ENCODE measurements at places on chromosomes 16 and 17. TPM values are rescaled to one million over a fixed set of nuclear protein-coding genes. Genes with fewer than 3 reads are reported as not detected.

Gene NOD2
- 0.83 TPM for total RNA-seq

Gene CD79B
- 2.2 TPM for total RNA-seq

Gene EVI2A
- 5.5 TPM for total RNA-seq

Gene RND2
- 0.61 TPM for total RNA-seq

Gene FAHD1
- total RNA-seq = 79.2 TPM

Gene RHBDF1
- 5.0 TPM for total RNA-seq

Gene KRTAP9-2
- not detected for total RNA-seq

DNA sequence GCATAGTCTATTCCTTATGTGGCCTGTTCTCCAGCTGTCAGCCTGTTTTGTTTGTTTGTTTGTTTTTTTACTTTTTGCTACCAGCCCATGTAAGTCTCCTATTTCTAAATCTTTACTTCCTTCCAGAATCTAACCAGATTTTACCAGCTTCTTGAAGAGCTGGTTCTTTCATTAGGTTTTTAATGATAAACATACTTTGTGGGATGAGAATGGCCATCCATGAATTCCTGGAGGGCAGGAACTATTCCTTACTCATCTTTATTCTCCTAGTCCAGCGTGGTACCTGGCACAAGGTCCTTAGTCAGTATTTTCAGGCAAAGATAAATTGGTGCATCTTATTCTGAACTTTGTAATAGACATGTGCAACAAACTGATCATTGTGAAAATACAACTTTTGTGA is 17.3 kb downstream of the RSPRY1 start:
- H3K4me1 ChIP-seq = no peaks in the 10 kb centered on the region
- H3K27me3 ChIP-seq = no peaks in the 10 kb centered on the region
- no peaks in the 10 kb centered on the region for H3K36me3 ChIP-seq
- H3K4me3 ChIP-seq = no peak overlapping the region
- H3K27ac ChIP-seq = no peak overlapping the region

DNA sequence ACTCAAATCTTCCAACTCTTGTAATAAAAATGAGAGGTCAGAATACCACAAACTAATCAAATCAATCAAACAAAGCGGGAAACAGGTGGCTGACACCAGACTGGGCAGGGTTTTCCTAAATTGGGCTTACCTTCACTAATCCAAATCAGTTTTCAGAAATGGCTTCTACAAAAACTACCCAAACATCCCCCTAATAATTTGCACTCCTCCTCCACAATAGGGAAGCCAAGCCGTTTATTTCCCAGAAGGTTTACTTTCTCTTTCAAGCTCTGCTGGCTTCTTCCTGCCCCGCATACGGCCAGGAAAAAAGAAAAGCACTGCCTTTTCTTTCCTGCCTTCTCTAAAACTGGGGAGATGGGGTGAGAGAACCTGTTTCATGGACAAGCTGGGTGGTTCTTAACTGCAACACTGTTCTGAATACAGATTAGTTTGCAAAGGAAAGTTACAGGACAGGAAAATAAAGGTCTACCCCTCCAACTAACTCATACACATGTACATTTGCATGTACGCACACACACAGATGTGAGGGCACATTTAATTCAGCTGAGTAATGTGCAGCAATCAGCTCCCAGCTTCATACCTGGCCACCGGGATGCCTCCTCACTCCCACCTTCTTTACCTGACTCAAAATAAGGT is 9.2 kb downstream of the STAT3 start:
- peak overlapping the region; percentile 12 for H3K4me3 ChIP-seq
- H3K27me3 ChIP-seq = no peaks in the 10 kb centered on the region

- no peaks in the 10 kb centered on the region for H3K4me1 ChIP-seq
- H3K27ac ChIP-seq = no peak overlapping the region
- H3K27me3 ChIP-seq = no peaks in the 10 kb centered on the region
- DNase-seq = peak; percentile 37
- no peaks in the 10 kb centered on the region for H3K36me3 ChIP-seq
These were observed 13.8 kb upstream of the SP2 start for GRCh38 chr17:47882247-47882646.

- H3K4me1 ChIP-seq = no peaks in the 10 kb centered on the region
- H3K27ac ChIP-seq = no peak overlapping the region
- DNase-seq = peak; percentile 81
- H3K4me3 ChIP-seq = no peak overlapping the region
These were observed 196.7 kb upstream of the GSE1 start for GRCh38 chr16:85416228-85417109.

GRCh38 chr17:33896263-33896662 is 358.8 kb upstream of the CCL2 start:
- no peaks in the 10 kb centered on the region for H3K27me3 ChIP-seq
- no peak overlapping the region for H3K4me3 ChIP-seq
- no peaks in the 10 kb centered on the region for H3K36me3 ChIP-seq
- no peak for DNase-seq

GRCh38 chr16:27205423-27206065 is 2.2 kb downstream of the KDM8 start:
- no peaks in the 10 kb centered on the region for H3K27me3 ChIP-seq
- no peak overlapping the region for H3K4me3 ChIP-seq
- H3K27ac ChIP-seq = no peak overlapping the region
- DNase-seq = no peak
- H3K4me1 ChIP-seq = no peaks in the 10 kb centered on the region
- H3K36me3 ChIP-seq = no peaks in the 10 kb centered on the region

GRCh38 chr17:73393381-73393780 is 81.6 kb upstream of the CDC42EP4 start:
- no peak overlapping the region for H3K4me3 ChIP-seq
- no peaks in the 10 kb centered on the region for H3K4me1 ChIP-seq
- no peak overlapping the region for H3K27ac ChIP-seq

DNA sequence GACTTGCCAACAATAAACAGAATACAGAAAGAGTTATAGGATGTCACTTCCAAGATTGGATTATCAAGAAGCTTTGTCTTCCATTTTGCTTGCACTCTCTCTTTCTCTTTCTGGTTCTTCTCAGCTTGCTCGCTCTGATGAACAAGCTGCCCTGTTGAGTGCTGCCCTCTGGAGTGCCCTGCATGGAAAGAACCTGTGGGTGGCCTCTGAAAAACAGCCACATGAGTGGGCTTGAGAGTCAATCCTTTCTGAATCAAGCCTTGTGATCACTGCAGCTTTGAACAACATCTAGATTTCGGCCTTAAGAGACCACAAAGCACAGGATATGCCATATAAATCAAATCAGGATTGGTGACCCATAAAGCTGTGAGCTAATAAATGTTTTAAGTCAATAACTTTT is 185.1 kb downstream of the KIF2B start:
- no peaks in the 10 kb centered on the region for H3K36me3 ChIP-seq
- no peaks in the 10 kb centered on the region for H3K27me3 ChIP-seq
- H3K27ac ChIP-seq = no peak overlapping the region
- H3K4me1 ChIP-seq = no peaks in the 10 kb centered on the region
- no peak for DNase-seq
- no peak overlapping the region for H3K4me3 ChIP-seq

DNA sequence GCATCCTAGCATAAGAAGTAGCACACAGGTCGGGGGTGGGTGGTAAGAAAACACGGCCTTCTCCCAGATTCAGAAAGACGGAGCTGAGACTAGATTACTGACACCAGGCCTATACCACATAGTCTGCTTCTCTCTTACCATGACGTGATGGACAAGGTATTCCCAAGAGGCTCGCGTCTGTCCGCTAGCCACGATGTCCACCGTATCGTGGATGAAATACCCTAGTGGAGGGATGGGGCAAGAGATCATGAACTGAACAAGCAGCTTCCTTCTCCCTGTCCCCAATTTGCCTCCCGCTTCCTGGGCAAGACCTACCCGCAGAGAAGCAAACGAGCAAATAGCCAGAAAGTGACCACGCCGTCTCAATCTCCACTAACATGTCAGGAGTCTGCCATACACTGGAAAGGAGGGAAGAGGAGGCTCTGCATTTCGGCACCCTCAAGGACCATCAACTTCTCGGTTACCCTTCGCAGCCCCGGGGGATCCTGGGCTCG is 820 bp downstream of the TLCD1 start:
- H3K4me3 ChIP-seq = peak overlapping the region; percentile 74
- no peaks in the 10 kb centered on the region for H3K27me3 ChIP-seq
- DNase-seq = no peak
- peaks cover 6% of the 10 kb centered on the region for H3K36me3 ChIP-seq
- H3K4me1 ChIP-seq = no peaks in the 10 kb centered on the region

DNA sequence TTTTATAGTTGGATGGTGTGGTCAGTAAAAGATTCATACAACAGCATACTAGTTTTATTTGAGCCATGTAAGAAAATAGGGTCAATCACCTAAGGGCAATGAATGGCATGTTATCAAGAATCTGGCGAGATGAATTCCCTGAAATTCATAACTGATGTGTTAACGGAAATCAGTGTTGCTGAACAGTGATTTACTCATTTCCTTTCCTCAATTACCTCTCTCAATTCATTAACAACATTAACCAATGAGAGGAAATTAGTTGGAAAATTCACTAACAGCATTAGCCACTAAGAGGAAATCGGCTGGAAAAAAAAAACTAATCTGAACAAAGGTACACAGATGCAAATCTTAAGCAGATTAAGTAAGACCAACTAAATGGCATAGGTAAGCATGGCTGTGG is 6.3 kb downstream of the CMTR2 start:
- H3K27me3 ChIP-seq = no peaks in the 10 kb centered on the region
- no peaks in the 10 kb centered on the region for H3K36me3 ChIP-seq
- H3K27ac ChIP-seq = no peak overlapping the region
- H3K4me1 ChIP-seq = no peaks in the 10 kb centered on the region
- no peak for DNase-seq

DNA sequence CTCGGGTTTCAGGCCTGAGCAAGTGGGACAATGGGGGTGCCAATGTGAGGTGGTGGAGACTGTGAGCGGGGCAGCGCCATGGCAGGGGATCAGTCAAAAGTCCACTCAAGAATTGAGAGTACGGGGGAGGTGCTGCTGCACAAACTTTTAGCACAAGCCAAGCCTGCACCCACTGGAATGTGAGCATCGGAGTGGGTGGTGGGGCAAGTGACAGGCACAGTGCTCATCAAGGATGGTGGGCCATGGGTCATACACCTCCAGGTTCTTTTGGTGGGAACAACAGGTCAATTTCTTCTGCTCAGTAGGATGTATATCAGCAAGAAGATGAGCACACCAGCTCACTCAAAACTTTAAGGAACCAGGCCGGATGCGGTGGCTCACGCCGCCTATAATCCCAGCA is 32.4 kb upstream of the PEMT start:
- H3K4me3 ChIP-seq = no peak overlapping the region
- no peaks in the 10 kb centered on the region for H3K4me1 ChIP-seq
- DNase-seq = no peak
- no peaks in the 10 kb centered on the region for H3K36me3 ChIP-seq
- H3K27me3 ChIP-seq = no peaks in the 10 kb centered on the region

DNA sequence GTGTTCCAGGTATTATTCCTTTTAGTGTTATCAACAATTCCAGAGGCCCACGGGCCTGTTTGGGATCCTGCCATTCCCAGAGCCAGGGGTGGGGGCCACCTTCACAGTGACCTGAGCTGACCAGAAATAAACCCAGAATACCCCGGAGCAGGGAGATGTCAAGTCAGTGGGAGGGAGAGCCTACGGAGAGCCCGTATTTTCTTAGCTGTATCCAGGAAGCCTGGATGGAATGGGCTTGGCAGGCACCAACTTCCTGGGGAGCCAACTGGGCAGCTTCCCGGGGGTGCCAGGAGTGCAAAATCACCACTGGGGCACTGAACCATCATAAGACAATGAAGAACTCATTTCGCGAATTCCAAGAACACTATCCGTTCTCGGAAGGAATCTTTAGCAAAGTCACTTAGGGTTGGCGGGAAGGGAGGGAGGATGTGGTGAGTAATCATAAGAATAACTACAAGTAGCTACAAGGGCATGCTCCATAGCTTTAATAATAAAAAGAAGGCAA is 13.2 kb upstream of the MRTFB start:
- H3K36me3 ChIP-seq = no peaks in the 10 kb centered on the region
- DNase-seq = no peak
- H3K27ac ChIP-seq = no peak overlapping the region
- no peaks in the 10 kb centered on the region for H3K4me1 ChIP-seq

- H3K4me3 ChIP-seq = no peak overlapping the region
- H3K36me3 ChIP-seq = no peaks in the 10 kb centered on the region
- peaks cover 5% of the 10 kb centered on the region for H3K4me1 ChIP-seq
- H3K27ac ChIP-seq = no peak overlapping the region
- DNase-seq = no peak
These were observed 24.5 kb downstream of the GPR142 start for GRCh38 chr17:74391771-74392170.

- no peaks in the 10 kb centered on the region for H3K27me3 ChIP-seq
- H3K36me3 ChIP-seq = no peaks in the 10 kb centered on the region
- no peak for DNase-seq
- no peaks in the 10 kb centered on the region for H3K4me1 ChIP-seq
- H3K27ac ChIP-seq = no peak overlapping the region
These were observed 79.9 kb downstream of the TMEM100 start for GRCh38 chr17:55642741-55643140.

GRCh38 chr16:23160082-23160481 is 10.8 kb upstream of the USP31 start:
- H3K27ac ChIP-seq = no peak overlapping the region
- H3K27me3 ChIP-seq = no peaks in the 10 kb centered on the region
- no peaks in the 10 kb centered on the region for H3K4me1 ChIP-seq
- H3K36me3 ChIP-seq = no peaks in the 10 kb centered on the region

DNA sequence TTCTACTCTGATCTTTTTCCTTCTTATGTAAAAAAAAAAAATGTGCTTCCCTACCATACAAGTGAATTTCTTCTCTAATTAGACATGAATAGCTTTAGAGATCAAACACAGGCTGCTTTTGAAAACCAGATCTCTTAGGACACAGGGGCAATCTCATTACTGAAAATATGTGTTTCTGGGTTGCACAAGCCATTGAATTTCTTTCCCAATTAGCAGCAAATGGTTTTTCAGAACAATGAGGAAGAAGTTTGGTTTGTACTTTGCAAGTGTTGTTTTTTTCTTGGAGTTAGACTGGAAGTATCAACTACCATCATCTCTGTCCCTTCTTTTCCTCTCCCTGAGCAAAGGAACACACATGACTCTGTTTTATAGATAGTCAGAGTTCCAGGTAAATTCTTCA is 5.6 kb upstream of the ANKS4B start:
- DNase-seq = no peak
- no peak overlapping the region for H3K27ac ChIP-seq
- no peaks in the 10 kb centered on the region for H3K27me3 ChIP-seq
- peaks cover 9% of the 10 kb centered on the region for H3K4me1 ChIP-seq

DNA sequence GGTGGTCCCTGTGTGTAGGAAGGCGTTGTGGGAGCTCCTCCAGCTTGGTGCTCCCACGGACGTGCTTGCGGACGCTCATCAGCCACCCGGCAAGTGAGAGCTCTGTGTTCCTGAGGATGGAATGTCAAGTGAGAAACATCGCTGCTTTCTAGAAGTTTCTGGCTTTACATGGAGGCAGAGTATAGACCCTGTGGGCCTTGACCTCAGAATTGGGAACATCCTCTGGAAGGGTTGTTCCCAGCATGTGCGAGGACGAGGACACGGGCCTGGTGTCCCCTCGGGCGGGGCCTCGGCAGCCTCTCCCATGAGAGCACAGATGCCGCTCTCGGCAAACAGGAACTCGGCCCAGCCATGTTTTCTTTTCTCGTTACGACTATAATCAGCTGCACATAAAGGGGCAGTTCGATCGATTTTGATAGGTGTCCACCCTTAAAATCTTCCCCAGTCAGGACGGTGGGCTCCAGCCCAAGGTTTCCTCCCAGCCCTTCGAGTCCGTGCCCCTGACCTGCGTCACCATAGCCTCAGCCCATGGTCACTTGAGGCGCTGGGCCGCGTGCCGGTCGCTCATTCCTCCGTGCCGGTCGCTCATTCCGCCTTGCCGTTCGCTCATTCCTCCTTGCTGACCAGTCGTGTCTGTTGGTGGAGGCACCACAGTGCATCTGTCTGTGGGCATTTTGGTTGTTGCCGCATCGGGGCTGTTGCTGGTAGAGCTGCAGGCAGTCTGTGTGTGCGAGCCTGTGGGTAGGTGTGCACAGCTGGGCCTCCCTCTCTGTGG is 91.3 kb upstream of the ZNF750 start:
- H3K4me3 ChIP-seq = no peak overlapping the region
- DNase-seq = peak; percentile 15
- H3K27ac ChIP-seq = no peak overlapping the region

Measured in right lobe of liver (tissue), 6 donors.